Brain microvascular endothelial cell (primary cell): ENCODE measurements at places on chromosomes 5 and 9.

DNA sequence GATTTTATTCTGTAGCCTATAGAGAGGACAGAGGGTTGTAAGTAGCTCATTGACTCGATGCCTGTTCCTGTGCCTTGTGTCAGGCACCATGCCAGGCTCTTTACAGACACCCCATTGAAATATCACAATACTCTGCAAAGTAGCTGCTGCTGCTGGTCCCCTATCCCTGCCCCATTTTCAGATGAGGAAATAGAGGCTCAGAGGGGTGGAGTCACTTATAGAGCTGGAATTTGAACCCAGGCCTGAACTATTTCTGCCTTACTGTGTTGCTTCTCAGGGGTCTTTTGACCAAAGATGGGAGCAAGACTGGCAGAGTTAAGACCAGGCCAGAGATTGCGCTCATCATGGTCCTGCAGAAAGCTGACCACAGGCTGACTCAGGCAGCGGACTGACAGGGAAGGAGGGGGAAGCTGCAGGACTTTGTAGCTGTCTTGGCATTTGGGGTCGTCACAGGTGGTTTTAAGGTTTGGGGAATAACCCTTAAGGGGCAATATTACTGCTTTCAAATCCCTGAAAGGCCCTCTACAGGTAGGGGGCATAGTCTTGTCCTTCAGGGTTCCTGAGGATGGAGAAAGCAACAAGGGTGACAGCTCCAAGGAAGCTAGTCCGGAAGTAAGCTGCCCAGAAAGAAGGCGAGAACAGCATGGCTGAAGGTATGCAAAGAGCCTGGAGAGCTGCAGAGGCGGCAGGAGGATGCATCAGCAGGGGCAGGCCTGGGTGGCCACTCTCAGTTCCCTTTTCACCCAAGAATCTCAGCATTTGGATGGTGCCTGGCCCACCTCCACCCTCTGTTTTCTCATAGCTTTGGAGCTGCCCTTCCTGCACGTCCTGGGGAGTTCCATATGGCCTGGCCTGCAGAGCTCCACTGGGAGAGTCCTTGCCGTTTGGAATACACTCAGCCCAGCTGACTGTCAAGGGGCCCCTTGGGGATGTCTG is 18.3 kb upstream of the NDST1 start:
- DNase-seq: peak; percentile 53

- no peak for DNase-seq
These were observed 263.6 kb upstream of the PTGER4 start for GRCh38 chr5:40416098-40416497.

GRCh38 chr5:103132684-103133083 is 12.6 kb downstream of the PPIP5K2 start:
- no peak for DNase-seq

GRCh38 chr9:93077367-93077766 is 18.6 kb upstream of the CARD19 start:
- no peak for DNase-seq

GRCh38 chr9:108677776-108678175 is 178.0 kb downstream of the ACTL7B start:
- no peak for DNase-seq

GRCh38 chr9:93589688-93590087 is 13.3 kb downstream of the PHF2 start:
- DNase-seq: peak; percentile 40

DNA sequence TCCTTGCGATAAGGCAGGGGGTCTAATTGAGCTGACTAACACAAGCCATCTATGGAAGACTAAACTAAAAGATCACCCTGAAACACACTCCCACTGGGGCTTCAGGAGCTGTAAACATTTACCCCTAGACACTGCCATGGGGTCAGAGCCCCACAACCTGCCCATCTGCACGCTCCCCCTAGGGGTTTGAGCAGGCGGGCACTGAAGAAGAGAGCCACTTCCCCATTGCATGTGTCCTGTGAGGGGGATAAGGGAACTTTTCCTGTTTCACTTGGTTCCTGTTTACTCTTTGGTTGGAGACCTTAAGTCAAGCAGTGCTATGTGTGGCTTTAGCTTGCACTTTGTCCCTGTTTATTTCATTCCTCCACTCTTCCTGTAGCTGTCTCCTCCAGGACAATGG is 1929.5 kb upstream of the CDH9 start:
- DNase-seq: no peak

DNA sequence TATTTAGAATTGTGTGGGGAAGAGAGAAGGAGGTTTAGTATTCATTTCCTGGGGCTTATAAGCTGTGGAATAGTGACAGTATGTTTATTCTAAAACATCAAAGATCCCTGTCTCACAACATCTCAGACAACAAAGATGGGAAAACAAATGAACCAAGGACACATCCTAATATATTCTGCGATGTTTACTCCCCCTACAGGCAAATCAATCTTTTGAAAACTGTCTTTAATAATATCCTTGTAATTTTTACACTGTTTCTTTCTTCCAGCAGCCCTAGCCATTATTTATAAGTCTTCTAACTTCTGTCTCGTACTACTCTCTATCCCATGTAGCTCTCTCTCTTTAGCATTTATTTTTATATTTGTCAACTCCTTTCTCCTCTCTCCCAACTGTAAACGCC is 33.5 kb upstream of the TMEM252 start:
- no peak for DNase-seq
